ENCODE measurements at places on chromosomes 1 and 21. TPM values are rescaled to one million over a fixed set of nuclear protein-coding genes. Genes with fewer than 3 reads are reported as not detected.

The SLC45A1 gene
- total RNA-seq, result 3.3 TPM

The P3H1 gene
- total RNA-seq, result 51.4 TPM

The S100A7 gene
- total RNA-seq, result not detected

The CD1D gene
- total RNA-seq, result 0.06 TPM

The BTBD8 gene
- 3.6 TPM for total RNA-seq

The CCDC17 gene
- total RNA-seq, result not detected

The TFF1 gene
- not detected for total RNA-seq

The NR5A2 gene
- not detected for total RNA-seq

The CAMK1G gene
- not detected for total RNA-seq

The S100A9 gene
- total RNA-seq, result not detected

The TRIM62 gene
- 0.03 TPM for total RNA-seq

The TPTE gene
- not detected for total RNA-seq

The OR2T11 gene
- not detected for total RNA-seq

The FABP3 gene
- not detected for total RNA-seq

The AMY1B gene
- not detected for total RNA-seq

The OR10J1 gene
- total RNA-seq, result not detected

The FCGR3B gene
- total RNA-seq, result not detected

The C4BPB gene
- total RNA-seq, result not detected

The OR2T2 gene
- not detected for total RNA-seq

The S100A4 gene
- total RNA-seq, result 54.7 TPM

The ADGRL2 gene
- total RNA-seq, result 22.8 TPM

The HPCAL4 gene
- total RNA-seq, result 0.03 TPM

The ELAVL4 gene
- not detected for total RNA-seq

The FDPS gene
- 239 TPM for total RNA-seq

The EPHA8 gene
- total RNA-seq, result not detected

The SGIP1 gene
- total RNA-seq, result 26.8 TPM

The OR6Y1 gene
- not detected for total RNA-seq

The RXRG gene
- not detected for total RNA-seq

The C1QB gene
- total RNA-seq, result not detected

The GLRX2 gene
- total RNA-seq, result 25.5 TPM

The CBR3 gene
- total RNA-seq, result 25.5 TPM
